Bronchial smooth muscle cell (primary cell): ENCODE measurements at places on chromosomes 5 and 9. TPM values are rescaled to one million over a fixed set of nuclear protein-coding genes. Genes with fewer than 3 reads are reported as not detected.

The RNF183 gene
- total RNA-seq: not detected in 2 replicates

The ZNF454 gene
- 2.8 and 3.0 TPM in 2 replicates for total RNA-seq

The F12 gene
- total RNA-seq: 0.34 and 0.63 TPM in 2 replicates

The SYK gene
- total RNA-seq: under 0.01 TPM in 1 of 2 replicates, not detected in the other

The THBS4 gene
- total RNA-seq: 1.6 and 3.4 TPM in 2 replicates

The SWI5 gene
- total RNA-seq: 41.1 and 50.3 TPM in 2 replicates

The STARD4 gene
- total RNA-seq: 36.3 and 45.1 TPM in 2 replicates

The PAPPA gene
- total RNA-seq: 23.4 and 28.8 TPM in 2 replicates

The GABRA6 gene
- not detected in 2 replicates for total RNA-seq

The TLX3 gene
- total RNA-seq: not detected in 2 replicates

The CENPK gene
- 2.1 and 5.0 TPM in 2 replicates for total RNA-seq

The GKAP1 gene
- 0.43 and 0.47 TPM in 2 replicates for total RNA-seq

The MSX2 gene
- 0.79 and 6.6 TPM in 2 replicates for total RNA-seq

The SOWAHA gene
- under 0.01 TPM in 2 replicates for total RNA-seq

The COL5A1 gene
- 93.8 and 124 TPM in 2 replicates for total RNA-seq

The SMIM33 gene
- total RNA-seq: not detected in 2 replicates

The OR1J2 gene
- total RNA-seq: not detected in 2 replicates

The CDC25C gene
- 0.26 and 1.1 TPM in 2 replicates for total RNA-seq

The HTR1A gene
- total RNA-seq: not detected in 2 replicates

The MCC gene
- 50.8 and 64.7 TPM in 2 replicates for total RNA-seq

The GRM6 gene
- under 0.01 TPM in 2 replicates for total RNA-seq

The C1QTNF2 gene
- 0.32 and 0.86 TPM in 2 replicates for total RNA-seq

The SAXO1 gene
- total RNA-seq: 0.09 and 0.16 TPM in 2 replicates

The GM2A gene
- total RNA-seq: 26.5 and 35.0 TPM in 2 replicates

The NACC2 gene
- 11.5 and 12.9 TPM in 2 replicates for total RNA-seq

The GBGT1 gene
- 1.3 and 5.7 TPM in 2 replicates for total RNA-seq

The BARHL1 gene
- total RNA-seq: not detected in 2 replicates

The ADCY2 gene
- total RNA-seq: under 0.01 TPM in 1 of 2 replicates, not detected in the other

The OR1Q1 gene
- not detected in 2 replicates for total RNA-seq

The RGS7BP gene
- not detected in 2 replicates for total RNA-seq

The RPL7A gene
- total RNA-seq: 2,604 and 3,068 TPM in 2 replicates

The RELL2 gene
- total RNA-seq: 0.77 and 1.4 TPM in 2 replicates

The CDX1 gene
- total RNA-seq: not detected in 2 replicates

The IL13 gene
- 0.16 TPM in 1 of 2 replicates, not detected in the other for total RNA-seq

The ADAMTS2 gene
- 30.3 and 36.8 TPM in 2 replicates for total RNA-seq

The REEP2 gene
- total RNA-seq: 9.8 and 16.4 TPM in 2 replicates

The SELENOP gene
- total RNA-seq: 87.6 and 223 TPM in 2 replicates

The XPA gene
- 10.3 and 10.9 TPM in 2 replicates for total RNA-seq

The PFDN1 gene
- total RNA-seq: 21.9 and 30.7 TPM in 2 replicates

The ARL14EPL gene
- 0.69 TPM in 1 of 2 replicates, not detected in the other for total RNA-seq

The SPATA9 gene
- 0.43 and 0.47 TPM in 2 replicates for total RNA-seq

The EIF4EBP3 gene
- 1.3 and 1.7 TPM in 2 replicates for total RNA-seq

The GSN gene
- total RNA-seq: 629 and 992 TPM in 2 replicates

The FOXI1 gene
- total RNA-seq: not detected in 2 replicates

The VAV2 gene
- total RNA-seq: 11.5 and 12.5 TPM in 2 replicates

The FKBP15 gene
- total RNA-seq: 12.6 and 13.7 TPM in 2 replicates

The ZNG1E gene
- total RNA-seq: 32.9 and 44.8 TPM in 2 replicates

The MEIKIN gene
- total RNA-seq: not detected in 2 replicates

The ANKDD1B gene
- 0.95 and 1.3 TPM in 2 replicates for total RNA-seq

The FBN2 gene
- total RNA-seq: 6.4 and 14.7 TPM in 2 replicates

The POLR3G gene
- total RNA-seq: 2.7 and 4.7 TPM in 2 replicates

The IL5 gene
- not detected in 2 replicates for total RNA-seq

The PLCXD3 gene
- under 0.01 TPM in 2 replicates for total RNA-seq
